SJCRH30 (cell line): ENCODE measurements at places on chromosomes 4 and X. TPM values are rescaled to one million over a fixed set of nuclear protein-coding genes. Genes with fewer than 3 reads are reported as not detected.

DNA sequence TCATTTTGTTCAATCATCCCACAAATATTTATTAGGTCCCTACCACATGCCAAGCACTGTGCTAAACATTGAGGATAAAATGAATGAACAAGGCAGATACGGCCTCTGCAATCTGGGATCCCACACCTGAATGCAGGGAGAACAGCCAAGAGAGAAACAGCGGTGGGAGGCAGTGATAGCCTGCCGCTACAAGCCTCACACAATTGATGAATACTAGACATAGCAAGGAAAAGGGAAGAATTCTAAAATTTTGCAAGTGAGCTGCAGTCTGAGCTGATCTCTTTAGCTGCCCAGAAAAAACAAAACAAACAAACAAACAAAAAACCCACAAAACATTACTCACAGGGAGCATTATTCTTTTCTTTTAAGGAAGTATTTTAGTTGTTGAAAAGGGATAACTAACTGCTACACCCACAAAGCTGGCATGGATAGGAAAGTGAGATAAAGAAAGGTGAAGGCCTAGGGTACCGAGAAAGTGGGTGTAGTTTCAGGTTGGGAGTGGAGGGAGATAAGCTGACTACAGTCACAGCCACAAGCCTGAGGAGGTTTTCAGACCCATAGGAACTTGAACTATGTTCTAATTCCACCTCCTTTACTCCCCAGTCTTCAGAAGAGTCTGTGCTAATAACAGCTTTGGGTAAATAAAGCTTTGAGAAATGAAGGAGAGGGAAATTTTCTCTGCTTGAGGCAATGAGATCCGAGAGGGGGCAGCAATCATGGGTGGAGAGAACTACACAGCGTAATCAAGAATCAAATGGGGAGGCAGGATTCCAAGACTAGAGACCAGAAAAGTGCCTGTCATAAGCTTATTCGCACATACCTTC is 85.4 kb downstream of the SH3RF1 start:
- no peak overlapping the region for H3K27ac ChIP-seq
- no peaks in the 10 kb centered on the region for H3K27me3 ChIP-seq
- H3K4me3 ChIP-seq, result no peak overlapping the region
- H3K36me3 ChIP-seq, result no peaks in the 10 kb centered on the region
- H3K4me1 ChIP-seq, result no peaks in the 10 kb centered on the region

GRCh38 chrX:11722304-11722703 is 35.7 kb upstream of the MSL3 start:
- H3K36me3 ChIP-seq, result no peaks in the 10 kb centered on the region
- no peaks in the 10 kb centered on the region for H3K4me1 ChIP-seq
- no peak for DNase-seq
- no peak overlapping the region for H3K4me3 ChIP-seq
- H3K27me3 ChIP-seq, result no peaks in the 10 kb centered on the region

MTNR1A gene
- not detected in 2 replicates for total RNA-seq

GRCh38 chrX:123108513-123109427 is 75.3 kb upstream of the GRIA3 start:
- no peaks in the 10 kb centered on the region for H3K4me1 ChIP-seq
- H3K27ac ChIP-seq, result no peak overlapping the region
- no peaks in the 10 kb centered on the region for H3K36me3 ChIP-seq
- H3K27me3 ChIP-seq, result no peaks in the 10 kb centered on the region
- no peak overlapping the region for H3K4me3 ChIP-seq
- DNase-seq, result no peak

ATP2B3 gene
- total RNA-seq, result 0.05 and 0.06 TPM in 2 replicates

GRCh38 chr4:8419222-8420041 is 21.1 kb downstream of the ACOX3 start:
- H3K27me3 ChIP-seq, result no peaks in the 10 kb centered on the region
- DNase-seq, result no peak
- peaks cover 8% of the 10 kb centered on the region for H3K4me1 ChIP-seq
- H3K4me3 ChIP-seq, result no peak overlapping the region

DNA sequence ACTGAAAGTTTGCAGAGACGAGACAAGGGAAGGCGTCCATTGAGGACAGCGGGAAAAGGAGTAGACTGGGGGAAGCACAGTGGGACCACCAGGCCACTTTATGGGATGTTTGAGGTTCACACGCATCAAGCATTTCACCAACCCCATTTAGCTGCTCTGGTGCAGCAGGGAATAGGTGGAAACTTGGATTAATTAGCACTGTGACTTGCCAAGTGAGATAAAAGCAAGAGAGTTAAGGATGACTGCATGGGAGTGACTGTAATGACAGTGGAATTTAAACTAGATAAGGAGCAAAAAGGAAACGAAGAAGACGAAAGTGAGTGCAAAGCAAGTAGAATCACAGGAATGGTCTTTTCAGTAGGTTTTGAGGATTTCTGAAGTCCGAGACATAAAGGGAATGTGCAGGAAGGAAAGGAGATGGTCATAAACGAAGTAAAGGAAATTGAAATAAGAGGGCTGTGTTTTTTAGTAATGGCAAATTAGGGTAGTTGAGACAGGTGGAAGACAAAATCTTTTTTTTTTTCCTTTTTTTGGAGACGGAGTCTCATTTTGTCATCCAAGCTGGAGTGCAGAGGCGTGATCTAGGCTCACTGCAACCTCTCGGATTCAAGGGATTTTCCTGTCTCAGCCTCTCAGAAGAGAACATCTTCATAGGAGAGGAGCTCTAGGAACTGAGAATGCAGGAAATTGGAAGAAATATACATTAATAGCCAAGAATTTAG is 119.0 kb upstream of the MAP9 start:
- H3K4me1 ChIP-seq, result no peaks in the 10 kb centered on the region
- H3K27ac ChIP-seq, result no peak overlapping the region
- no peaks in the 10 kb centered on the region for H3K27me3 ChIP-seq
- no peaks in the 10 kb centered on the region for H3K36me3 ChIP-seq

DNA sequence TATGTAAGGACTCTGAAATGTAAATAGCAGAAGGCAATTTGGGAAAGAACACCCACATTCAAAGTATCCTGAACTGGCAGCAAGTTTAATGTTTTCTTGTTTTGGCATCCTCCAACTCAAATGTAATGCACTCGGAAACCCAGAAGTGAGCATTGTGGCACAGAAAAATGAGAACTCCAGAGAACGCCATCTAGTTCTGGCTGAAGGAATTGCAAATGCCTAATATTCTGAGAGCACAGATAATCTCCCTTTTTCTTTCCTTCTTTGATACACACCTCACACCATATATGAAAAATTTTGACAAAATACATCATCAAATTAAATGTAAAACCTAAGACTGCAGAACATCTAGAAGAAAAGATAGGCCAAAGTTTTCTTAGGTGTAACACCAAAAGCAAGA is 52.1 kb downstream of the PWWP3B start:
- H3K4me1 ChIP-seq, result no peaks in the 10 kb centered on the region
- no peak for DNase-seq
- H3K27ac ChIP-seq, result no peak overlapping the region
- H3K4me3 ChIP-seq, result no peak overlapping the region
- H3K36me3 ChIP-seq, result no peaks in the 10 kb centered on the region

GRCh38 chrX:129659141-129659540 is 4.4 kb upstream of the APLN start:
- no peaks in the 10 kb centered on the region for H3K4me1 ChIP-seq
- DNase-seq, result no peak
- no peaks in the 10 kb centered on the region for H3K27me3 ChIP-seq
- no peaks in the 10 kb centered on the region for H3K36me3 ChIP-seq
- H3K27ac ChIP-seq, result no peak overlapping the region
- H3K4me3 ChIP-seq, result no peak overlapping the region

DNA sequence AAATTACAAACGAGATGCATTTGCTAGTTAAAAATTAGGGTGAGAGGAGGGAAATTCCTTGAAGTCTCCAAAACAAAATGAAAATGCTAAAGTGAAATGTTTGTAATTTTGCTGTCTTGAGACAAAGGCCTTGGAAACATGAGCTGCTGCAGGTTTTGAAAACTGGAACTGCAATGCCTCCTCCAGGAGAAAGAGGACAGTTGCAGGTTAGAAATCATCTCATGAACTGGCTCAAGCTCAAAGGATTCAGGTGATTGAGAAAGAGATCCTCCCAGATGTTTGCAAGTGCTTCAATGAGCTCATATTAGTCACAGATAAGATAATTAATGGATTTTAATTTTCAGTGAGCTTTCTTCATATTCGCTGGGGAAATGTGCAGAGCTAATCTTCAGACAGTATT is 32.4 kb downstream of the SMPX start:
- 0 out of 2 replicates have a peak, but pooled peaks cover 2% of the 10 kb centered on the region for H3K36me3 ChIP-seq
- H3K4me3 ChIP-seq, result no peak overlapping the region
- peak; percentile 56 for DNase-seq
- no peaks in the 10 kb centered on the region for H3K27me3 ChIP-seq
- no peaks in the 10 kb centered on the region for H3K4me1 ChIP-seq

- H3K4me1 ChIP-seq, result no peaks in the 10 kb centered on the region
- H3K36me3 ChIP-seq, result no peaks in the 10 kb centered on the region
- H3K27me3 ChIP-seq, result no peaks in the 10 kb centered on the region
These were observed 37.2 kb downstream of the FRMD7 start for GRCh38 chrX:132090403-132091159.

TRIM61 gene
- not detected in 2 replicates for total RNA-seq

TLR6 gene
- 0.20 and 0.51 TPM in 2 replicates for total RNA-seq

GRCh38 chrX:101057093-101057714 is 5.3 kb upstream of the TRMT2B start:
- no peak for DNase-seq
- H3K4me1 ChIP-seq, result no peaks in the 10 kb centered on the region
- H3K27ac ChIP-seq, result no peak overlapping the region
- no peaks in the 10 kb centered on the region for H3K27me3 ChIP-seq

GRCh38 chrX:46759645-46759974 is 692 bp upstream of the SLC9A7 start:
- DNase-seq, result no peak
- H3K4me1 ChIP-seq, result no peaks in the 10 kb centered on the region

DNA sequence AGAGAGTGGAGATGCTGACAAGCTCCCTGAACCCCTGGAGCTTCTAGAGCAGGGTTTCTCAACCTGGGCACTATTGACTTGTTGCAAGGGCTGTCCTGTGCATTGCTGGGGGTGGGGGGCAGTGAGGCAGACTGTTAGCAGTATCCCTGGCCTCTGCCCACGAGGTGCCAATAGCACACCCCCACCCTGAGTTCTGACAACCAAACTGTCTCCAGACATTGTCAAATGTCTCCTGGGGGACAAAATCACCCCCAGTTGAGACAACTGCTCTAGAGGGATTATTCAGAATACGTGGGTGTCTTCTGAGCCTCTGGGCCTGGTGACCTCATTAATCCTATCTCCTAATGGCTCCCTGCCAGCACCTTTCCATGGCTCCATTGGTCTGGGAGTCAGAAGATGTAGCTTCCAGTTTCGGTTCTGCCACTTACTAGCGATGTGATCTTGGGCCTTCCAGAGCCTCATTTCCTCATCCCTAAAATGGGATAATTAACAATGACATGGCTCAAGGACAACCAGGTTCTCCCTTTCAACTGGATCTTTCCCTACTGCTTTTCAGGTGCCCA is 17.6 kb upstream of the PJA1 start:
- no peak overlapping the region for H3K4me3 ChIP-seq
- DNase-seq, result no peak
- H3K27me3 ChIP-seq, result no peaks in the 10 kb centered on the region
- no peak overlapping the region for H3K27ac ChIP-seq
- H3K4me1 ChIP-seq, result no peaks in the 10 kb centered on the region

- no peak overlapping the region for H3K27ac ChIP-seq
- H3K36me3 ChIP-seq, result no peaks in the 10 kb centered on the region
- no peak overlapping the region for H3K4me3 ChIP-seq
- no peak for DNase-seq
- H3K4me1 ChIP-seq, result no peaks in the 10 kb centered on the region
These were observed 1438.7 kb downstream of the C4orf33 start for GRCh38 chr4:130534651-130535050.

SMR3B gene
- total RNA-seq, result not detected in 2 replicates

PITX2 gene
- 87.2 and 93.3 TPM in 2 replicates for total RNA-seq

PNCK gene
- not detected in 2 replicates for total RNA-seq

- H3K36me3 ChIP-seq, result no peaks in the 10 kb centered on the region
- H3K4me1 ChIP-seq, result no peaks in the 10 kb centered on the region
- H3K27me3 ChIP-seq, result no peaks in the 10 kb centered on the region
- H3K4me3 ChIP-seq, result no peak overlapping the region
These were observed 223.9 kb upstream of the VEGFC start for GRCh38 chr4:177016541-177017141.

BRS3 gene
- not detected in 2 replicates for total RNA-seq

TLR8 gene
- not detected in 2 replicates for total RNA-seq

DNA sequence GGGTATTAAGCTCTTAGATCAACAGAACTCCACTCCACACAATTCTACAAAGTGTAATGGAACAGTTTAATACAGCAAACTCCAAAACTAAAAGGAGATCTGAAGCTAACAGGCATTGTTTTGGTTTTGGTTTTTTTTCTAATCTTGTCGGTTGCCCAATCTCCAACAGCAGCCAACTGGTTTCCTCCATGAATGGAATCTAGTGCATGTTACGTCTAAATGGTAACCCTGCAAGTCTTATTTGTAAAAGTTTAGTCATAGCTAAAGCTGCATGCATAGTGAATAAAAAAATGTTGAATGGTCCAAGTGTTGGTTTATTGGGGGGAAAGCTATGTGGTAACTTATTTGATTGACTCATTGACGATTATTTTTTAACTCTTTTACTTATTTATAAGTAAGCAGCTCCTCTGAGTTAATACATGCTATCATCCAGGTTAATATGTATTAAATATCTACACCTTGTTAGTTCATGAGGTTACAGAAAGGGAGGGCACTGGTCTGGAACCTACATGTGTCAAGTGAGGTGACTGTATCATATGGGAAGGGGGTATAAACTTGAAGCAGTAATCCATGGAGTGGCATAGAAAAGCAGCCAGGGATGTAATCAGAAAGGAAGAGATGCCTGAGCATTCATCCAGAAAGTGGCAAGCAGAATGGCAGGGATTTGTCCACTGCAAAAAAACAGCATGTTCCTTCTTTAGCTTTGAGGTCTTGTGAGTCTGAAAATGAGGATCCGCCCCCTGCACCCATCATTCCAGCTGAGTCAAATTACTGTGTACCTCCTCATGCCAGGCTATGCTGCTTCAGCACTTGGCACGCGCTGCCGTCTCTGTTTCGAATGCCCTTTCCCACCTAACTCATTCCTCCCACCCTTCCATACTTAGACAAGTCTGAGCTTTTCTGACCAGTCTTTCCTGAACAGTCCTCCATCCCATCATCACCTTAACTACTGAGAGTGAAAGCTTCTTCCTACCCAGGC is 81.7 kb downstream of the PDGFC start:
- no peak for DNase-seq
- H3K4me1 ChIP-seq, result no peaks in the 10 kb centered on the region
- no peak overlapping the region for H3K27ac ChIP-seq
- no peaks in the 10 kb centered on the region for H3K36me3 ChIP-seq
- no peak overlapping the region for H3K4me3 ChIP-seq
- H3K27me3 ChIP-seq, result no peaks in the 10 kb centered on the region
